ENCODE measurements at places on chromosomes 1 and 21.
A peak's percentile ranks its signal among the peaks of the same experiment; 100 is the strongest.

GRCh38 chr1:159933347-159933746 is 8.0 kb upstream of the TAGLN2 start:
- DNase-seq, result no peak

DNA sequence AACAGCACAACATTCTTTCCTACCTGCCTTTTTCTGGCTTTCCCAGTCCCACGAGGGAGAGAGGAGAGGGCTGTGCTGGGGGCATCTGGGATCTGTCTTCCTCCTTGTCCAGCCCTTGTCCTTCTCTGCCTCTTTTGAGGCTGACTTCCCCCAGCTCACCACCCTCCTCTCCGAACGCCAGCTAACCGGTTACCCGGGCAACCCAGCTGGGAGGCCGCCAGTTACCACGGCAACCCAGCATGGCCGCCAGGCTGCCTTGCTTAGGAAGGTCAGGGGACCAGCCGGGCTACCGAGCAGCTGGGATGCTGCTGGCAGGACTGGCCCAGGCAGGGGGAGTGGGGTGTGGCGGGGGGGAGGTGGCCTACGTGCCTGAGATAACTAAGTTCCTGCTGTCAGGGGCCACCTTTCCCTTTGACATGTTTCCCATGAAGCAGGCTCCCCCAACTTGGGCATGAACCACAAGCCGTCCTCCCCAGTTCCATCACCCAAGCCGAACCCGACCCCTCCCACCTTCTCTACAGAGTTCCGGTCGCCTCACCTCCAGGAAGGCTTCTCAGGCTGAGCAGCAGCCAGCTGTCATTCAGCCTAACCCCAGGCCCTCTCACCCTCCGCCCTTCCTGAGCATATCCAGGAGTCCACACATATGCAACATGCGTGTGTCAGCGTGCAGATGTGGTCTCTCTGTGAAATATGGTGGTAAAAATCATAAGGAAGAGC is 8.7 kb downstream of the PLEKHA6 start:
- DNase-seq, result no peak

DNA sequence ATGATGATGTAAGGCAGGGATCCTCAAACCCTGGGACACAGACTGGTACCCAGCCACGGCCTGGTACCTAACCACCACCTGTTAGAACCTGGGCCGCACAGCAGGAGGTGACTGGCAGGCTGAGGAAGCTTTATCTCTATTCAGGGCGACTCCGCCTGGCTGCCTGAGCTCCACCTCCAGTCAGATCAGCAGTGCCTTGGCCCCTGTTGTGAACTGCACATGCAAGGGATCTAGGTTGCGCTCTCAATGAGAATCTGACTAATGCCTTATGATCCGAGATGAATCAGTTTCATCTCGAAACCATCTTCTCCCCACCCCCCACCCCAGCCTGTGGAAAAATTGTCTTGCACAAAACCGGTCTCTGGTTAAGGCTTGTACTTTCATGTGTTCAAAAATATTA is 4.2 kb downstream of the RNPC3 start:
- peak; percentile 28 for DNase-seq

DNA sequence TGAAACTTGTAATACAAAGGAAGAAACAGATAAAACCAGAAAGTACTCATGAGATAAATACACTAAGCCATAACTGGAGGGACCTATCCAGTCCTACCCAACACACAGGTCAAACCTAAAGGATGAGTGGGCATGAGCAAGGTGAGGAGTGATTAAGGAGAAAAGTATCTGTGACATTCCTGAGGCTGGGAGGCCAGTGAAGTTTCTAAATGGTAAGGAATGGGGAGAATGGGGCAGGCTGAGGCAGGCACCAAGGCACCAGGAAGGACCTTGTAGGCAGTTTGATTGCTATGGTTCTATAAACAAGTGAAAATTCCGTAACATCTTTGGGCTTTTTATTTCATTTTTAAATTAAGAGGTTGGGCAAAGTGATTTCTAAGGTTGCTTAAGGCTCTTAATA is 10.4 kb downstream of the DDX59 start:
- no peak for DNase-seq

DNA sequence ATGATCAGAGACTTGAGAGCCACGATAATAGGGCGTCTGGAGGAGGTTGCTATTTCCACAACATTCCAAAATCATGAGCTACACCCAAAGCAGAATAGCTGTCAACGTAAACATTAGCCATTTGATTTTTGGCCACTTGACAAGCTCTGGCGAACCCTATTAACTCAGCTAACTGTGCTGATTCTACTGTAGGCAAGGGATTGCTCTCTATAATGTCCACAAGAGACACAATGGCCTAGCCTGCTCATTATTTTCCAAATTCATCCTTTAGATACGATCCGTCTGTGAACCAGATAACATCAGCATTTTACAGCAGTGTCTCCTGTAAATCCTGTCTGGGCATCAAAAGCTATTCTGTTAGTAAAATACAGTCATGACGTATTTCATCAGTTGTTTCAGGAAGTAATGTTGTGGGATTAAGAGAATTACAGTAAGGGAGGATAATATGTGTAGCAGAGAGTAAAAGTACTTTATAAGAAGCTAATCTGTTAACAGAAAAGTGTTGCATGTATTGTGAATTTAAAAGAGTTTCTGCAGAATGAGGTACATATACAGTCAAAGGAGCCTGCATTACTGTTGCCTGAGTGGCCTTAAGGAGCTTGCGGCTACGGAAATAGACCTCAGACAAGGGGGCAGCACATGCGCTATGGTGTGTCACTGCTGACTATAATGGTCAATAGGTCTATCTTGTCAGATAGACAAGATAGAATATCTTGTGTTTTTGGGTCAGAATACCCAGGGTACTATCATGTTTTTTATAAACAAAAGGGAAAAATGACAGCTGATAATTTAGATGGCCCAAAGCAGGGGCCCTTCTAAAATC is 44.9 kb upstream of the TINAGL1 start:
- no peak for DNase-seq

GRCh38 chr1:28108001-28108400 is 19.6 kb upstream of the EYA3 start:
- DNase-seq, result no peak

DNA sequence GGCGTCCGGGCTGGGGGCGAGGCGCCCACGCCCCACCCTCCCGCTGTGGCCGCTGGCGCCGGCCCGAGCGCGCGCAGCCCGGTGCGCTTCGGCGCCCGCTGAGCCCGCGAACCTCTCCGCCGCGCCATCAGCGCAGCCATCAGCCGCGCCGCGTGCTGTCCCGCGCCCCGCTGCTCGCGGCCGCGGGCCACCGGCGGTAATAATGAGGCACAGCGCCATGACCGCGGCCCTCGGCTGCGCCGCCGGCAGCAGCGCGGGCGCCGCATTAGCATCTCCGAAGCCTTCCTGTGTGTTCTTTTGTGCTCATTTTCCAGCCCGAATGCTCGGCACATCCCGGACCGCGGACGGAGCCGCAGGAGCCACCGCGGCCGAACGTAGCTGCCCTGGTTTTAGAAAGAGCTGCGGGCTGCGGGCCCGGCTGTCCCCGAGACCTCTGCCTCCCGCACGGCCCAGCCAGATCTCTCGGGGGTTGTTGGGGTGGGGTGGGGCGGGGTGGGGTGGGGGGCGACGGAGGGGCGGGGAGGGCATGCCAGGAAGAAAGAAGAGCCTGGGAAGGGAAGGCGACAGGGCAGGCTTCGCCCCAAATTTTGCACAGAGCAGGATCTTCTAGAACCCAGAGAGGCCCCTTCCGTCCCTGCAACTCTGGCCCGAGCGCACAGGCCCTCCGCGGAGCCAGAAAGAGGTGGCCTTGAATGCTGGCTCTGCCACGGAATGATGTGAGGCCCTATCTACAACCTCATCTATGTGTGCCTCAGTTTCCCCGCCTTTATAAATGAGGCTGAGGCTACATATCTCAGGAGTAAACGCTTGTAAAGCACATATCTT is 55.3 kb downstream of the RRAGC start:
- no peak for DNase-seq
